Stimulated activated CD4-positive, alpha-beta T cell treated with anti-CD3 and anti-CD28 coated beads, TNF-alpha, amount 100 ng/mL, for 4 hours (primary cell): ENCODE measurements at places on chromosomes 1 and 21.

DNA sequence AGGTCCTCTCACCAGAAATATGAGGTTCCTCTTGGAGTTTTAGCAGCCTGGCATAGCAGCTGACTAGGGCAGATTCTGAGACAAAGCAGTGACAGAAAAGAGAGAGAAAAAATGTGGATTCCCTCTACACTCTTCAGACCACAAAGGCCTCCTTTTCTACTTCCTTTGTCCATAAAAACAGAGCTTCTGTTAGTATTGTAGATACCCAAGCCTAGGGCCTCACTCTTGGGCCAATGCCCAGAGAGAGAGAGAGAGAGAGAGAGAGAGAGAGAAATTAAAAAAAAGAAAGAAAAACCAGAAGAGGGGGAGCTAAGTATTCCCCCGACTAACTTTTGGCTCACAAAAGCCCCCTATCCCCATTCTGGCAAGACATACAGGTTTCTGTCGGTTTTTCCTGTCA, 2.4 kb upstream of the ZRANB2 start:
- DNase-seq = no peak

DNA sequence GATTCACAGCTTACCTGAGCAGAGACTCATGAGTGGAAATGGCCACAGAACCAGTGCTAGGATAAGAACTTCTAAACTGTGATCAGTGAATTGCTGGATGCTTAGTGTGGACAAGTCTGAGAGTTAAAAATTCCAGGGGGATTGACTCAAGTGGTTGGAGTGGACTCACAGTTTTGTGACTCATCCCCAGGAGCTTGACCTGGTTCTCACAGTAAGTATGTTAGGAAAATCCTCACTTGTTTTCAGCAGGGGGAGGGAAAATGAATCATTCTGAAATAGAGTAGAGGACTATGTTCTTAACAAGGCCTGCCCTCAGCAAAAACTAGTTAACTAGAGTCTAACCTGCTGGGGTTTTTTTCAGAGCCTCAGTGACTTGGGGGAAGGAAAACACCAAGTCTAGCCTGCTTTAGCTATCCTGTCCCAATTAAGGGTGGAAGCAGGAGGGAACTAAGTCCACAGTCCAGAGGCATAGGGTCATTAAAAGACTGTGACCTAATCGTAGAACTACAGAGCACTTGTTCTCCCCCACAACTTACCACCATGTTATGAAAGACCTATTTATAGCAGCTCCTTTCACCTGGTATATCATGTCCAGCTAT, 6.1 kb upstream of the CDC73 start:
- no peak for DNase-seq

DNA sequence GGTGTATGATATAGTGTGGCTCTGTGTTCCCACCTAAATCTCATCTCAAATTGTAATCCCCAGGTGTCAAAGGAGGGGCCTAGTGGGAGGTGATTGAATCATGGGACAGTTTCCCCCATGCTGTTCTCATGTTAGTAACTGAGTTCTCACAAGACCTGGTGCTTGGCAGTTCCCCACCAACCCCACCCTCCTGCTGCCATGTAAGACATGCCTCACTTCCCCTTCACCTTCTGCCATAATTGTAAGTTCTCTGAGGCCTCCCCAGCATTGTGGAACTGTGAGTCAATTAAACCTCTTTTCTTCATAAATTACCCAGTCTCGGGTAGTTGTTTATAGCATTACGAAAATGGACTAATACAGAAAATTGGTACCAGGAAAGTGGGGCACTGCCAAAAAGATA, 1705.3 kb downstream of the NCAM2 start:
- DNase-seq = no peak

DNA sequence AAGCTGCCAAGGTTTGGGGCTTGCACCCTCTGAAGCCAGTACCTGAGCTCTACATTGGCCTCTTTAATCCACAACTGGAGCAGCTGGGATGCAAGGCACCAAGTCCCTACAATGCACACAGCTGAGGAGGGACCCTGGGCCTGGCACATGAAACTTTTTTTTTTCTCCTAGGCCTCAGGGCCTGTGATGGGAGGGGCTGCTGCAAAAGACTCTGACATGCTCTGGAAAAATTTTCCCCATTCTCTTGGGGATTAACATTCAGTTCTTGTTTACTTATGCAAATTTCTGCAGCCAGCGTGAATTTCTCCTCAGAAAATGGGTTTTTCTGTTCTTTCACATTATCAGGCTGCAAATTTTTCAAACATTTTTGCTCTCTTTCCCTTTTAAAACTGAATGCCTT, 1072.2 kb downstream of the BRINP3 start:
- no peak for DNase-seq

DNA sequence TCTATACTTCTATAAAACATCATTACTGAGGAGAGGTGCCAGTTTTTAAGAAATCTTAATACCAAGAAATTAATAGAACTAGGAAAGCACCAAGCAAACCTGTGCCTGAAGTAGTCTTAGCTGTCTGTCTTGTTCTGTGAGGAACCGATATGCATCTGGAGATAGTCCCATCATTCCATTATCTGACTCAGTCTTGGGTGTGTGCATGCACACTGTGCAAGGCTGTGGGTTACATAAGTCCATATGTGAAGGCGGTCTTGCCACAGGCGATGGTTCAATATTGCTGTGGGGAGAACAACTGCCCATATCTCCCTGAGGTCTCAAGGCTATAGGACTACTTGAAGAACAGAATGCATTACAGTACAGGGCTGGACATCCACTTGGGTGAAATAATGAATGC, 33.8 kb downstream of the STIL start:
- DNase-seq = no peak

- no peak for DNase-seq
Observed at GRCh38 chr1:210647406-210648333, 319.0 kb downstream of the HHAT start.

- DNase-seq = no peak
Observed at GRCh38 chr21:46220847-46221246, 7.7 kb downstream of the LSS start.

DNA sequence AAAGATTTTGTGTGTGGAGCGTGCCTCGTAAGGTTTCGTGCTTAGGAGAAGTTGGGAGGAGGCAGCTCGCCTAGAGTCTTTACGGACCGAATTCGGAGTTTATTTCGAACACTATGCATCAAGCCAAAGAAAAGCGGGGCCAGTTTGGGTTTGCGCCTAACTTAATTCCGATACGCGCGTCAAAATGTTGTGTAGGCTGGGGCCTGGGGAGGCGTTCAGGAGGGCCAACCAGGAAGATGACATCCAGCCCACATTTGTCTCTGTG, 6.4 kb downstream of the FOXD2 start:
- DNase-seq = no peak

DNA sequence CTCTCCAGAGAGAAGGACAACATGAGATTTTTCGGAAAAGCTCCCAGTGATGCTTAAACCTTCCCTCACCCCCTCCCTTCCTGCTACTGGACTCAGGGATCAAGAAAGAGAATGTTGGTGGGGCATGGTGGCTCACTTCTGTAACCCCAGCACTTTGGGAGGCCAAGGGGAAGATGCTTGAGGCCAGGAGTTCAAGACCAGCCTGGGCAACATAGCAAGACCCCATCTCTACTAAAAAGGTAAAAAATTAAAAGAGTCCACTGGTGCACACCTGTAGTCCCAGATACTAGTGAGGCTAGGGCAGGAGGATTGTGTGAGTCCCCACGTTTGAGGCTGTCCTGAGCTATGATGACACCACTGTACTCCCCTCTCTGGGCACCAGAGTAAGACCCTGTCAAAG, 162.9 kb upstream of the RAB4A start:
- DNase-seq = no peak

- DNase-seq = no peak
Observed at GRCh38 chr1:218874313-218874712, 299.4 kb upstream of the LYPLAL1 start.

DNA sequence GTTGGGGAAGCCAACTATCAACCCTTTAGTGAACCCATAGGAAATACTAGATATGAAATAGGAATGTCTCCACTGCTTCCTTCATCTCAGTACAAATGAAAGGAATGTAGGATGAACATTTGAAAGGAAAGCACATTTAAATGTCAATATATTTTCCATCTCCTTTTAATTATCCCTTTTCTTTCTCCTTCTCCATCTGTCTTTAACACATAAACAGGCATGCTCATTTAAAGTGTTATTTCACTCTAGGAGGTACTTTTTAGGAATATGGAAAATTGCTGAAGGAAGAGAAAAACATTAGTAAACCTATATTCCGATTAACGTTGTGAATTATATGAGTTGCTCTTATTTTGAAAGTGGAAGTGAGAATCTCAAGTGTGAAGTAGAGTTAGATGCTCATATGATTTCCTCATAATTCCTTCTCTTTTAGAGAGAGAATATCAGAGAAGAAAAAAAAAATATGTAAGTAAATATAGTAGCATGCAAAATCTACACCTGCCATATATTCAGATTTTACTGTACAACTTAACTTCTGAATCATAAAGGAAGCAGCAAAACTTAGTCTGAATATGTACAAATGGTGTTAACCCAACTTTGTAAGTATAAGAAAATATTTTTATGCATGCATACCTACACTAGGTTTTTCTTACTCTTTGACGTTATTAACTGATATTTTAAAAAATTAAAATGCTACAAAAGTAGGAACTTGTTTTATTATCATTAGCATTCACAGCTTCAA, 406.9 kb upstream of the B3GALT2 start:
- no peak for DNase-seq

GRCh38 chr1:229762891-229763290, 136.8 kb downstream of the URB2 start:
- no peak for DNase-seq

DNA sequence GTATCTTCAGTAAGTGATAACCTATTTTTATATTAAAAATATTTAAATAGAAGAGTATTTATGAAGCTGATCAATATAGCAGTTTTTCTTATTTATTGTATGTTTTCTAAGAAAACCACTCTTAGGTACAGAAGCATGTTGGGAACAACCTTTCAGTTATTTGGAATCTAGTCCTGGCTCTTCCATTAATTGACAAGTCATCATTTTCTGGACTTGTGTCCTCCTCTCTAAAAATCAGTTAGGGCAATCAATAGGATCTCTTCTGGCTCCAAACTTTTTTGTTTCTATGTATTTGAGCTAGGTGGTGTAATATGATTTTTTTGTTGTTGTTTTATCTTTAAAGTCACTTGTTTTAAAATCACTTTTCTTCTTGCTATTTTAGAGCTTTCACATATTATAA, 57.0 kb downstream of the ABCD3 start:
- no peak for DNase-seq

DNA sequence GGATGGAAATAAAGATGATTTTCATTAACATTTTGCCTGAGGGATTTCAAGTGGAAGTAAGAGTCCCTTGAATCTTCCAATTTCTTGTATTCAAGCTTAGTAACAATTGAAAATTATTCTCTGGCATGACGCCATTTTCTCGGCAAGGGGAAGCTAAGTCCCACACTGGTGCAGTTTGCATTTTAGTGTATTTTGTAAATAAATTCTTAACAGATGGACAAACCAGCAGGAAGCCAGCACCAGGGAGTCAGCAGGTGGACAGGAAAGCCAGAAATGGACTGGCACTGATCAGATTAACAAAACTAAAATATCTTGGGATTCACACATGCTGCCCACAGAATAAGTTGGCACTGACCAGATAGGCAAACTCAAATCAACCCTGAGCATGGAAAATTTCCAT, 311.3 kb downstream of the LRRIQ3 start:
- no peak for DNase-seq

- DNase-seq = no peak
Observed at GRCh38 chr1:202264300-202264699, 70.7 kb downstream of the LGR6 start.

- DNase-seq = no peak
Observed at GRCh38 chr1:17162941-17163340, 42.0 kb upstream of the PADI1 start.

DNA sequence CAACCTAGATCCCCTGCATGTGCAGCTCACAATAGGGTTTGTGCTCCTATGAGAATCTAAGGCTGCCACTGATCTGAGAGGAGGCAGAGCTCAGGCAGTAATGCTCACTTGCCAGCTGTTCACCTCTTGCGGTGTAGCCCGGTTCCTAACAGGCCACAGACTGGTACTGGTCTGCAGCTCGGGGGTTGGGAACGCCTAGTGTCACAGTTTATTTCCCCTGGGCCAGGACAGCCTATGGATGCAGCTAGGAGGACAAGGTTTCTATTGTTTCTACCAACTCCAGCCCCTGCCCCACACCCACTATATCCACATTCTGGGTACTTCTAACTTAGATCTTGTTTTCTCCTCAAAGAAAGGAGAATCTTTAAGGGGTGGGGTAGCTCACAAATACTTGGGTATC, 58.7 kb upstream of the PRRC2C start:
- no peak for DNase-seq

DNA sequence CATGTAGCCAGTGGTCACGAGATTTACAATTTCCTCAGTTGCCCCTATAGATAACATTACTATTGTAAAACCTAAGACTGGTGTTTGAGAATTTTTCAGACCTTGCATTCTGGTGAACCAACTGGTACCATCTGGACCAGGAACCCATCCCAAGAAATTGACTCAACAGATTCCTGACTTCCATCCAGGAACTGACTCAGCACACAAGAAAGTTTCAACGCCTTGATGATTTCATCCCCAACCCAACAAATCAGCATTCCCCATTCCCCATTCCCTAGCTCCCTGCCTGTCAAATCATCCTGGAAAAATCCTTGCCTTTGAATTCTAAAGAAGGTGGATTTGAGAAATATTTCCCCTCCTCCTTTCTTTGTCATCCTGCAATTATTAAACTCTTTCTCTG, 529.8 kb upstream of the PRMT6 start:
- DNase-seq = no peak

DNA sequence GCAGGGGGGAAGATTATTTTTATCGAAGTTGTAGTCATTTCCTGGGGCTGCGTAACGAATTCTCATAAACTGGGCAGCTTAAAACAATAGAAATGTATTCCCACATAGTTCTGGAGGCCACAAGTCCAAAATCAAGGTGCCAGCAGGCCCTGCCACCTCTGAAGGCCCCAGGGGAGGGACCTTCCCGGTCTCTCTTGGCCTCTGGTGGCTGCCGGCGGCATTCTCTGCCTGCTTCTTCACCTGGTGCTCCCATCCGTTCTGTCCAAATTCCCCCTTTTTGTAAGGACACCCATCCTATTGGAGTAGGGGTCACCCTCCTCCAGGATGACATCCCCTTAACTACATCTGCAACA, 92.8 kb downstream of the PDE9A start:
- no peak for DNase-seq

DNA sequence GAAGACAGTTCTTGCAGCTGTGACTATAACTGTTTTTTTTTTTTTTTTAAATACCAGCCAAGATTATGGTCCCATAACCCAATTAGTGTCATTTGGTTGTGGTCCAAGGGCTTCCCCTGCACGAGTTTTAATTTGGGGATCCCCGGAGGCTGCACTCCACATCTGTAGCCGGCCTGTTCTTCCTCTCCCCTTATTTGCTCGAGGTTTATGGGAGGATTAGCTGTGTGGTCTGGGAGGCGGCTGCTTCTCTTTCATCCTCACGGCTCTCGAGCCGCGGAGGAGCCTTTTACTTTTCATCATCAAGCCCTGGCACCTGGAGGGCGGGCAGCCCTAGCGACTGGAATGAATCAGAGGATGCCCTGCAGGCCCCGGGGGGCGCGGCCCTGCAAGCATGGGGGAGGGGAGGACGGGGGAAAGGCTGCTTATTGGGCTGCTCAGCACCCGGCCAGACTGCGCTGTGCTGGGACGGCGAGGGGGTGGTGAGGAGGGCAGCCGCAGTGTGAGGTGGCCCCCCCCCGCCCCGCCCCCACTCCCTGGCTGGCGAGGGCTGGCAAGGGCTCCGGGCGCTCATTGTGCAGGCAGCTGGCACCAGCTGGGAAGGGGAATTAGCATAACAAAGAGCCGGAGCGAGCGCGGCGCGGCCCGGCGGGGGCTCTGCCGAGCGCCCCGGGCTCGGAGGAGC, 18.5 kb downstream of the SERTAD4 start:
- no peak for DNase-seq
